ENCODE measurements at places on chromosomes 1 and 21.

DNA sequence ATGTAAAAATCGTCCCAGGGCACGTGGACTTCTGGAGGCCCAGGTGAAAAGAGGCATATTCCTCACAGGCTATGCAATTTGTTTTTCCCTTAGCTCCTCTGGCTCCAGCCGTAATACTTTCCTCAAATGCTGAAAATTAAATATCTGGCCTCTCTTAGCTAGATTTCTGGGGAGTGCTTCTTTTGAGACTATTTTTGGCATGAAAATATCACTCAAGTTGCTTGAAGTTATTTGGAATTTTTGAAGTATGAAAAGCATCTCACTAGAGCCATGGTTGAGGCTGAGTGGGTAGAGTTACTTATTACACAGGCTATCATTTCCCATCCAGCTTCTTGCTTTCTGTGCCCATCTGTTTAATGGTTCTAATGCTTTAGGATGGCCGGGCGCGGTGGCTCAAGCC is 59.7 kb downstream of the MYOM3 start:
- DNase-seq = no peak

DNA sequence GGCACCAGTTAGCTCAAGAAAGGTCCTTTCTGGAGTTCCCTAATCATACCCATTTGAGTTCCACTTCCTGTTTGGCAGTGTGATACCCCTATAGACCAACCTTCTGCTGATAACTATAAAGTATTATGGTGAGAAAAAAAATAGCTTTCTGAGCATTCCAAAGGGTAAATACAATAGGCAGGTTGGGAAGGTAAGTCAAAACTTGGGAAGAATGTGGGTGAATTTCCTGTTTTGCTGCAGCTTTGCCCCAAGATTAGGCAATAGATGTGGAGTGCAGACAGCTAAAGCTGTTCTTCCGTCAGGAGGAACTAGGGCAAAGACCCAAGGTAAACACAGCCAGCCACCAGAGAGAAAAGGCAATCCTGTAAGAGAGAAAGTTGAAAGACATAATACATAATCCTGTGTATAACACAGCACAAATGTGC is 49.9 kb upstream of the GUCA2A start:
- DNase-seq = no peak

- DNase-seq = no peak
These were observed 277.6 kb upstream of the NCAM2 start for GRCh38 chr21:20720623-20721022.

GRCh38 chr1:72649991-72650390 is 367.7 kb upstream of the NEGR1 start:
- DNase-seq = no peak

GRCh38 chr1:7386226-7387052 is 384.7 kb upstream of the VAMP3 start:
- no peak for DNase-seq

GRCh38 chr1:184953600-184954219 is 20.6 kb downstream of the NIBAN1 start:
- no peak for DNase-seq

GRCh38 chr1:3759796-3760195 is 7.5 kb downstream of the CCDC27 start:
- DNase-seq = no peak

GRCh38 chr1:53274541-53275185 is 36.3 kb upstream of the MAGOH start:
- no peak for DNase-seq

GRCh38 chr1:169202791-169203665 is 96.5 kb downstream of the ATP1B1 start:
- no peak for DNase-seq

DNA sequence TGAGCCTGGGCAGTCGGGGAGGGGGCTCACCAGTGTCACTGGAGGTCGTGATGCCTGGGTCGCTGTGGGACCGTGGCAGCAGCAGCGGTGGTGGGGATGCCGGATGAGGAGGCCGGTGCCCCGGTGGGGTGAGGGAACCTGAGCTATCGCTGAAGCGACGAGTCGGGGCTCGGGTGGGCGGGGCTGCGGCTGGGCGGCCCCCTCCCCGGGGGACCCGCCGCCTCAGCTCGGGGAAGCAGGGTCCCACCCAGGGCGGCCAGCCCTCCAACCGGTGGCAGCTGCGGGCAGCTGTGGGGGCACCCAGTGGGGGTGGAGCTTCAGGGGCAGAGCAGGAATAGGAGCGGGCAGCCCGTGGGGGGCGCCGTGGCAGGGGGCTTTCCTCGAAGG is 5.0 kb downstream of the ENTREP3 start:
- DNase-seq = no peak

GRCh38 chr1:210700511-210700910 is 371.8 kb downstream of the HHAT start:
- DNase-seq = no peak

DNA sequence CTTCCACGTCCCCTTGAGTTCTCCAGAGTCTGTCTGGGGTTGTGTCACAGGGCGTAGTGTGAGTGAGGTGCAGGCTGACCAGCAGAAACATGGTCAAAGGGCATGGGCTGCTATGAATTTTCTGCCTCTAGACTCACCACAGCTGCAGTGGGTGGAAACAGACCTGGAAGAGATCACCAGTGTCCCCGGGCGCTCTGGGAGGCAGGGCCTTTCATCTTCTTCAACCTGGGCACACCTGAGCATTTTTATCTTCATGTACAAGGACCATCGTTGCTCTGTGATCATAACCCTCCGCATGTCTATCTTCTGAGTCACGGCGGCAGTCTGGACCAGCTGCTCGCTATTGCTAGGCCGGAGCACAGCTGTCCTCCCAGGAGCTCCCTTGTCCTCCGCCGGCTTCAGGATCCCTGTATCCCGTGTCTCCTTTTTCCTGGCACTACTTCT is 29.6 kb downstream of the DEGS1 start:
- DNase-seq = no peak

DNA sequence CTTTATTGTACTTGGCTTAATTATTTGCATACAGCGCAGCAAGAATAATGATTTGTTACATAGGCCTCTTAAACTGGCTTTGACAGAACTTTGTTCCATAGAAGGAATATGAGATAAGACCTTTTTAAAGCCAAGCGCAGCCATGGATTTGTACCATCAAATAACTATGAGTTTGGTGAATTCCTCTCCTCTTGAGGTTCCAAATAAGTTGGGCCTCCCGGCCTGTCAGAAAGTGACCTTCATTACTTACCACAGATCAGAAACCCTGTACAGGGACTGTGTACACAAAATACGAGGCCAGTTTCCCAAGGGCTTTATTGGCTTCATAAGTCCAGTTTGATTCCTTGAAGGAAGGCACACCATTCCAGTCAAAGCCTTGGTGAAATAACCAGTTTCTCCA is 21.8 kb upstream of the HSD3B1 start:
- no peak for DNase-seq

DNA sequence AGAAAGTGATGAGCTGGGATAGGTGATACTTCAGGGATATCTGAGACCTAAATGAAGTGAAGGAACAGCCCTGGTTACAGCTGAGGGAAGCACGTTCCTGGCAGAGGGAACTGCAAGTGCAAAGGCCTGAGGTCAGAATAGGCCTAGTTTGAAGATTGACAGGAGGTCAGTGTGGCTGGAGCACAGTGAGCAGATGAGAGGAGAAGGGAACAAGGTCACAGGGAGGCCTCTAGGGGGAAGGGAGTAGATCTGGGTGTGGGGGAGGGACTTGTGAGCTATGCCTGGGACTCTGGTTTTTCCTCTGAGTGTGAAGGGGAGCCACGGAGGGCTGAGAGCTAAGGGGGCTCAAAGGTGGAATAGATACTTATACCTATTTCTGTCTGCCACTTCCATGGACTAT is 736.4 kb downstream of the MATN1 start:
- DNase-seq = no peak

DNA sequence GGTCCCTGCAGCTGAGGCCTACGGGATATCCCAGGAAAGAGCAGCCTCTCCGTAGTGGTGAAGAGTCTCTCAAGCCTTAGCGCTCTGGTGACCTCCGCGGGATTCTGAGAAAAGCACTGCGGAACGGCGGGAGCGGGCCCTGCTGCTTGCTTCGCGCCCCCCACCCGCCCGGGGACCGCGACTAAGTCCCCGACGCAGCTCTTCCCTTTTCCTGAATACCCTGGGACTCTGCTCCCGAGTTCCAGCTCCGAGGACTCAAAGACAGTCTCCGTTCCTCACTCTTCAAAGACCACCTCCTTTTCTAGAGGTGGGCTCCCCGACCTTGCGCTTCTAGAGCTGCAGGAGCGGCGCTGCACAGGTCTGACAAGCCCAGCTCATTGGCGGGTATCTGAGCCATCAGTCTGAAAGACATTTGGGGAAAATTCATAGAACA is 3.6 kb upstream of the PRRX1 start:
- no peak for DNase-seq

DNA sequence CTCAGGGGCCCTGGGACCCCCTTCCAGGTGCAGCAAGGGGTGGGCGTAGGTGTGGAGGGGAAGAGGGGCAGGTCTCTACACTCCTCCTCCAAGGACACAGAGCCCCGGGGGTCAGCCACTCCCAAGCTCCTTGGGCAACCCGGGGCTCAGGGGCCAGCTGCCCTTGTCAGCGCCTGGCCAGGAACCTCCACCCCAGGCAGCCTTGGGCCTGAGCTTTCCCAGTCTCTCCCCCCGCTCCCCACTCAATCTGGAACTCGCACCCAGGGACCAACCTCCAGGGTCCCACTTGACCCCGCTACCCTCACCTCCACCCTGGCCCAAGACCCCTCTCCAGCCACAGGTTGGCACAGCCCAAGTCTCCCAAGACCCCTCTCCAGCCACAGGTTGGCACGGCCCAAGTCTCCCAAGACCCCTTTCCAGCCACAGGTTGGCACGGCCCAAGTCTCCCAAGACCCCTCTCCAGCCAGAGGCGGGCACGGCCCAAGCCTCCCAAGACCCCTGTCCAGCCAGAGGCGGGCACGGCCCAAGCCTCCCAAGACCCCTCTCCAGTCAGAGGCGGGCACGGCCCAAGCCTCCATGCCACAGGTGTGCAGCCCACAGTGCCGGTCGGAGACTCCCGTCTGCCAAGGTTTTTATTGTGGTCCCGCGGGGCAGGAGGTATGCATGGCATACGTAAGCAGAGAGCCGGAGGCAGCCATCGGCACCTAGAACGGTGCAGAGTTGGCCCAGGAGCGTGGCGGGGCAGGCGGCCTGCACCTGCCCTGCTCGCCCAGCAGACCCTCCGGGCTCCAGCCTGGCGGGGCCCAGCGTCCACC is 3.0 kb downstream of the TNFRSF4 start:
- no peak for DNase-seq

Measured in stimulated activated CD8-positive, alpha-beta memory T cell treated with anti-CD3 and anti-CD28 coated beads, Interleukin-12 subunit alpha, Interleukin-12 subunit beta, amount 100 ng/mL, for 1 hour (primary cell).